ENCODE measurements at places on chromosomes 4 and X.

DNA sequence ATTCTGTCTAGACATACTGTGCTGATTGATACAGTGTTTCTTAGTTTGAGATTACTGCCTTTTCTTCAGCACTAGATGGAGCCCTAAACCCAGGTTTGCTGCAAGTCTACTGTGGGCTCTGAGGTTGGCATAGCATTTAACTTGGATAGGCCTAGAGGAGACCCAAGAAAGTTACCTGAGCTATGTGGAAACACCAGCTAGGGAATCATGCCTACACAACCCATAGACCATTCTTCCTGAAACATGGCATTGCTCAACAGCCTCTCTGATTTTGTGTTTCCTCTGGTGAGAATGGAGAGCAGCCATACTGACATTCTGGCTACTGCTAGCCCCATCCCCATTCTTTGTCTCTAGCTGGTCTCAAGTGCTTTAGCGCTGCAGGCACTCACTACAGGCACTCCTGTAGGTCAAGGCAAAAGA, 287.7 kb upstream of the PCDH18 start:
- DNase-seq = no peak

DNA sequence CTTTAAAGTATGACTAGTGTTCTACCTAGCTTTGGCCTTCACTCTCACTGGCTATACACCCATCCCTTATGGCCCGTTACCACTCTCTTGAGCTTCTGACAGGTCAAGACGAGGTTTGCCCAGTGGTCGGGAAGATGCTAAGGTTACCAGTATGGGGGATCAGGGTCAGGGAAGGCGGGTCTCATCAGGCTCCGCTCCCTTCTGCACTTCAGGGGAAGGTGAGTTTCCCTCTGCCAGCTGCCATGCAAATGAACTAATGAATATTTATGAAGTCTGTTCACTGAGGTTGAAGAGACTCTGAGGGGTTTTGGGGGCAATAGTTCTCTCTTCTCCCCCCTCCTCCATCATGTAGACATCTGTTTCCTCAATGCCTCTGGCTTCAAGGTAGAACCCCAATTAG, 6.6 kb downstream of the EFNB1 start:
- no peak for DNase-seq

- no peak for DNase-seq
Measured at GRCh38 chr4:113784497-113785250, 23.1 kb upstream of the CAMK2D start.

- DNase-seq = no peak
Measured at GRCh38 chr4:70651864-70652506, 14.3 kb downstream of the JCHAIN start.

DNA sequence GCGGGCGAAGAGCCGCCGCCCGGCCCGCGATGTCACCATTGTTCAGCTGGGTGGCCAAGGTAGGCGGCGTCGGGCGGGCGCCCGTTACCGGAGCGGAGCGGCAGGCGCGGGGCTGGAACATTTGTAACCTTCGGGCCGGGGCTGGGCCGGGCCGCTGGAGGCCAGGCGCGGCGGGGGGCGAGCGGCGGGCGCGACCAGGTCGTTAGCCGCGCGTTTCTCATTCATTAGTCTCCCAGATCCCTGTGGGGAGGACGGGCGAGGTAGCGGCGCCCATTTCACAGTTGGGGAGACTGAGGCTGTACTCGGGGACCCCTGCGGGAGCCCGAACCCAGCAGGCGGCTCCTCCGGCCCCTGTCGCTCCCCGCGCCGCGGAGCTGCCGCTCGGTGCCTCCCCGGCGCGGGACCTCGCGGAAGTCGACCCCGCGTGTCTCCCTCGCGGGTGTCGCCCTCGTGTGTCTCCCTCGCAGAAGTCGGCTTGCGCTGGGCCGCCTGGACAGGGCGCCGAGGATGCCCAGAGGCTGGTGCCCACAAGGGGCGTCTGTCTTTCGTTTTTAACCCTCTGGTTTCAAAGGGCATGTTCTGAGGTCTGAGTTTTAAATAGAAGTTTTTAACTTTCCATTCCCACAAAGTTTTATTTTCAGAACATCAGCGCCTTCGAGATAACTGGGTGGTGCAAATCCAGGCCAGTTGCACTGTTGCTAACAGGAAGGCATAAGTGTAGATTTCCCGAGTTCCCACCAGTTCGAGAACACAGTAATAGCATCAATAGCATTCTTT, 17.5 kb downstream of the PTTG2 start:
- DNase-seq = peak; percentile 75

DNA sequence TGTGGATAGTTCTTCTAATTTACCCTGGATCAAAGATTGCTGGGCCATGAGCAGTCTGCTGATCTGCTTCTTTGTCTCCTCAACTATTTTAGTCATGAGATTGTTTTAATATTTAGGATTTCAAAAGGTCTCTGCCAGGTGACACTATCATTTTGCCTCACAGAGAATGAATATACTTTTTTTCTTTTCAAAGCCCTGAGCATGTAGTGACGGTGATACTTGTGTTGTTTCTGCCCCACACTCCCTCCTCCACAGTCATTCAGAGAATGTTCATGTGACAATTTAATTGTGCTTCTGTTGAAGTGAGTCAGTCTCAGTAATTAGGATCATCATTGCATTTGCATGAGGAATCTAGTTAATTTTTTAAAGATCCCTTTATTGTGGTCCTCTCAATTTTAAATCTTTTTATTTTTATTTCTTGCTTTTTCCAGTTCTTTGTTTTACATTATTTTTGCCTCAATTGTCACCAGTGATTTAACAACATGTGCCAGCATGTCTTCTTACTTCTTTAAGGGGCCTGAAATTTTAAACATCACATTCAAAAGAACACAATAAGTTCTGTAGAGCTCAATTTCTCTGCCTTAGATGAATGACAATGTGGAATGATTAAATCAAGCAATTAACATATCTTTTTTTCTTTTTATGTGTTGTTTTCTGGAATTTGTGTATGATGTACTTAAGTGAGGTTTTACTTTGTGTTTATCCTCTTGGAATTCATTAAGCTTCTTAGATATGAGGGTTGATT, 12.3 kb downstream of the MMRN1 start:
- DNase-seq = no peak

GRCh38 chr4:152342293-152342692, 193.6 kb downstream of the FBXW7 start:
- DNase-seq = no peak

DNA sequence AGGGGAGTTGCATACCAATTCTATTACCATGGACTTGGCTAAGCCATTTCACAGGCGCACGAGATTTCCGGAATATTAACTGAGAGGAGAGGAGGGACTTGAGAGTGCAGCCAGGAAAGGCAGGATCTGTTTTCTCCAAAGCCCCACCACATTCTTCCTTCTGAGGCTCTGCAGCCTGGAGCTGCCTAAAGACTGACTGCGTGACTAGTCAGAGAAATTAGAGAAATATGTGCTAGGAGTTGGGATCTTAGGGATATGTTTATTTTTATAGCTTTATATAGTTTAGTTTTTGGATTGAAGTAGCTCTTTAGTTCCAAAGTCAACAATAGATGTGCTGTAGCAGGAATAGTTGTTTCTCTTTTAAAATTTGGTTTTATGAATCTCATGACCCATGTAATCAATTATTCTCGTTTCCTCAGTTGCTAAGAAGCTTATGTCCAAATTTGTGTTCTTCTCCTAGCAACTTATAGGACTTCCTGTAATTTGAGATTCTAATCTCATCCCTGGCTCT, 300.1 kb upstream of the DDX53 start:
- DNase-seq = no peak

DNA sequence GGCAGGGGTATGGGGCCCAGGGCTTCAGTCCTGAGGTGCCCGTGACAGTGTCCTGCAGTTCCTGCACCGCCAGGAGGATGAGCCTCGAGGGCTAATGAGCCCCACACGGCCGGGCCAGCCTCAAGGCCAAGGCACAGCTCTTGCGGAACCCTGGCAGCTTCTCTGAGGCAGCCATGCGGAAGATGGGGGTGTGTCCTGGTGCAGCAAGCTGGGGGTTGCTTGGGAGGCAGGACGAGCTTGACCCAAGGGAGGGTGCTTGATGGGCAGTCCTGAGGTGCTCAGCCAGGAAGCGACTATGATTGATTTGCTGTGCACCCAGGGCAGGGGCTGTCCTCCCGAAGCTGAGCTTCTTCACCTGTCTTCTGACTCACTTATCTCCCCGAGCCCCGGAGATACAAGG, 9.1 kb upstream of the FGFR3 start:
- no peak for DNase-seq

DNA sequence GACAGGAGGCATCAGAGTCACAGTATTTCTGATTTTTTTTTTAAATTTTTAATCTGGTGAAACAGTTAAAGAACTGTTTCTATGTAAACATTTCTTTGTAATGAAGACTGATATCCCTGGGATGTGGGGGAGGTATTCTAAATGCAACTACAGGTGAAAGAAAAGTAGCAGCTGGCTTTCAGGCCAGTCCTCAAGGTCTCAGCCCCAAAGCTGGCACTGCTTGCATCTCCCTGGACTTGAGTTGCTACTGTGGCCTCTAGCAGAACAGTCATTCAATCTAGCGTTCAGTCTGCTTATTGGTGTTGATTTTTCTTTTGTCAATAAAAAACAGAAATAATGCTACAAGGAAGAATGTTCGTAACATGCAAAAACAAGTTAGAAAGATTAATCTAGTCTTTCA, 4.9 kb downstream of the MBNL3 start:
- DNase-seq = no peak

DNA sequence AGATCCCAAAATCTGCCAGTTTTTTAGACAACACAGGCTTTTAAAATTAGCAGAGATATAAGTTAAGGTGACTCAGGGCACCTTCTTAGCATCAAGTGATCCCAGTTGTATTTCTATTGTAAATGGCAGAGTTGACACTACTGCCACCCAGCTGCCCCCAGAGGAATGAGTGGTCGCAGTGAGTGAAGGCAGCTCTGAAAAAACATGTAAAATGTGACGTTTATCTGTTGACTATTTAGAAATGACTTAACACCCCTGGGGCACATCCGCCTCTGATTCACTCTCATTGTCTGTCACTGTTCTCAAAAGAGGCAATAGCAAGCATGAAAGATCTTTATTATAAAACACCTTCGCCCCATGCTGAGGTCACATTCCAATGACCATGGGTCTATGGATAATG, 592.4 kb downstream of the ACTRT1 start:
- DNase-seq = no peak

DNA sequence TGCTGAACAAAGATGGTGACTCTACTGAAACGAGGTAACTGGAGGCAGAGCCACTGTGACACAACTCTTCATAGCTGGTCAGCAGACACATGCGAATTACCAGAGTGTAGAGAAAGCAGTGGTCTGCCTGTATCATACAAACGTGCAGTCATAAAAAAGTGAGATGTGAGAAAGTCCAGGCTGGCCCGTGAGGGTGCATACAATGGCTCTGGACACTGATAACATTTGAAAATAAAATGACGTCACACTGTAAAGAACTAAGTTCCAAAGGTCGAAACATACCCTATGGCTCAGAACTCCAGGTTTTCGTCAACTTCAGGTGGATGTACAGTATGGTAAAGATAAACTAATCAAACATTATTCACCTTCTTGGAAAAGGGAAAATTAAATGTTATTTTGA, 95.7 kb downstream of the SHISA3 start:
- DNase-seq = no peak

- DNase-seq = no peak
Measured at GRCh38 chr4:156665780-156666366, 305.7 kb downstream of the PDGFC start.

DNA sequence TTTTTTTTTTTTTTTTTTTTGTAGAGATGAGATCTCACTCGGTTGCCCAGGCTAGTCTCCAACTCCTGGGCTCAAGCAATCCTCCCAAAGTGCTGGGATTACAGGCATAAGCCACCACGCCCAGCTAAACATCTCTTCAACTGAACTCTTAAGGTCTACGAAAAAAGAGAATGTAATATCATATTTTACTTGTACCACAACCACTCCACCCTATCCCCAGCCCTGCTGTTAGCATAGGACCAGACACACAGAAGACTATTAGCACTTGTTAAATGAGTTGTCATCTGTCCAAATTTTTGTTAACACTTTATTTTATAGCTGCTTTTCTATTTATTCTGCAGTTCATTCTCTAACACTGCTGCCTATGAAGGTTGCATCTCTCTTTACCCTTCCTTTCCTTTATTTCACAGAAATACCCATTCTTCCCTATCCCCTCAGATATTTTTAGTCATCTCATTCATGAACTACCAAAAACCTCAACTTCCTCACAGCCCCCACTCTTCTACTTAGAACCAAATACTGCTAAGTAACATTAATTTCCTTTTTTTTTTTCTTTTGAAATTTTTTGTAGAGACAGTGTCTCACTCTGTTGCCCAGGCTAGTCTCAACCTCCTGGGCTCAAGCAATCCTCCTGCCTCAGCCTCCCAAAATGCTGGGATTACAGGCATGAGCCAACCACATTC, 10.1 kb downstream of the SNX12 start:
- no peak for DNase-seq

- DNase-seq = peak; percentile 34
Measured at GRCh38 chr4:38034986-38035882, 75.0 kb downstream of the PTTG2 start.

- DNase-seq = no peak
Measured at GRCh38 chr4:41784191-41784979, 35.9 kb upstream of the PHOX2B start.

DNA sequence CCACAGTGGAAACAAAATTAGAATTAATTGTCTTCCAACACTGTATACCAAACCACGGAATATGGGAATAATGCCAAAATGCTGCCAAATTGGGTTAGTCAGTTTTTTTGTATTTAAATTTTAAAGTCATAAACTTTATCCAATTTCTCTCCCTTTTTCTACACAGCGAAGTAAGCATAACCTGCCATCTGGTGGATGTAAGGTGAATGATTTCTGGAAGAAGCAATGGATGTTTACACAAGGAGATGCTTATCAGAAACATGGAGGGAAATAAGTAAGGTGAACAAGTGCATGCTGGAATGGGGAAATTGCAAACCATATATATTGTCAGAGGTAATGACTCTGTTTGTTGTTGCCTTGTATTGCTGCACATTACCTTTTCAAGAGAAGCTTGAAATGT, 691.9 kb downstream of the TECRL start:
- DNase-seq = no peak

DNA sequence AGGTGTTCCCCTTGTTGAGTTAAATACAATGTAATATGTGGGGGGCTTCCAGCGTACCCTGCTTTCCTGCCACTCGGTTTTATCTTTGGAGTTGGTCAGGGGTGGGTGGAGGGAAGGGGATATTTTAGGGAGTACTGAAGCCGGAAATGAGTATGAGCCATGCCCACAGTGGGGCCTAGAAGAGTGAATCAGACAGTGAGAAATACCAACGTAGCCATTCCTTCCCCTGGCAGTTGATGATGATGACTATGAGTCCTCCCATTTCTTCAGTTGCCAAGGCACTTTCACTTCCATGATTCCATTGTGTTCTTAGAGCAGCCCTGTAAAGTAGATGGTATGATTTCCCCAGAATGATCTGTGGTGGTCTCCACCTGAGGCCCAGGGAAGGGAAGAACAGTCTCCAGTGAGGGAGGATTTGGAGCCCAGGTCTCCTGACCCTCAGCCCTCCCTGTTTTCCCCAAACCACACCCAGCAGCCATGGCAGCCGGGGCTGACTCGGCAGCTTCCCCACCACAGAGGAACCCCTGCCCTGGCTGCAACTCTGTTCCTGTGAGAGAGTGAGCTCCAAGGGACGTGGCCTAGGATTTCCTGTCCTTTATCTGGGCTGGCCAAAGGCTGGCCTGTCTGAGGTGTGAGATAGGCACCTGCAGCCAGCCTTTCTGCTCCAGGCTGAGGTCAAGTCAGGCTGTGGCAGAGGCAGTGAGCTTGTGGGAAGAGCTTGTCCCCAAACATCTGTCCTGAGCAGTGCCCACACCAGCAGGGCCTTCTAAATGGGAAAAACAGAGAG, 52.7 kb downstream of the STARD8 start:
- DNase-seq = no peak
